Osteocyte (in vitro differentiated cells): ENCODE measurements at places on chromosomes 2 and 18.

DNA sequence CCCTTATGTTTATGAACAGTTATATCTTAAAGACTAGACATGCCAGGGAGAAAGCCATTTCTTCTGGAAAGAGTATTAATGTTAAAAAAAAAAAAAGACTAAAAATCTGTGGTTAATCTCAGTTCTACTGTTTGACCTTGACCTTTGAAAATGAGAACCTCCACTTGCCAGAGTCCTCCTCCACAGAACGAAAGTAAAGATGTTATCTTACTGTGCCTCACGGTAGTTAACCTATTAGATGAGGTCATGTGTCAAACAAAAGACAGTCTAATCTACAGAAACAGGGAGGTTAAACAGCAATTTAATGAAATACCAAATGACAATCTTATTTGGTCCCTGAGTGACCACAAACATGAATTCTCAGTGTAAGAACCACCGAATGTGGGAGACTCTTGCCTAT lies 51.2 kb downstream of the SLC14A2 start:
- DNase-seq, result no peak

DNA sequence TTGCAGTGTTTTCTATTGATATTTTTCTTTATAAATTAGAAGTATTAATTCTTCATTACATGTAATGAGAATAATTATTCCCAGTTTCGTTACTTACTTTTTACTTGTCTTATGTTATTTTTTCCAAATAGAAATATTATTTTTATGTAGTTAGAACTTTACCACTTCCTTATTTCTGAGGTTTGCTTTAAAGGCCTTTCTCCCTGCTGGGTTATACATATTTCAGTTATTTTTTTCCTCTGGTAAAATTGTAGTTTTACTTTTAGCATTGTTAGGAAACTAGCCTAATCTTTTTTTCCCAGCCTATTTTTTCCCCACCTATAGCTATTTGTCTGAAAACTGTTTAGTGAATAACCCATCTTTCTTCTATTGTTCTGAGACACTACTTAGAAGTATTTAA lies 17.1 kb downstream of the RNF144A start:
- DNase-seq, result no peak

DNA sequence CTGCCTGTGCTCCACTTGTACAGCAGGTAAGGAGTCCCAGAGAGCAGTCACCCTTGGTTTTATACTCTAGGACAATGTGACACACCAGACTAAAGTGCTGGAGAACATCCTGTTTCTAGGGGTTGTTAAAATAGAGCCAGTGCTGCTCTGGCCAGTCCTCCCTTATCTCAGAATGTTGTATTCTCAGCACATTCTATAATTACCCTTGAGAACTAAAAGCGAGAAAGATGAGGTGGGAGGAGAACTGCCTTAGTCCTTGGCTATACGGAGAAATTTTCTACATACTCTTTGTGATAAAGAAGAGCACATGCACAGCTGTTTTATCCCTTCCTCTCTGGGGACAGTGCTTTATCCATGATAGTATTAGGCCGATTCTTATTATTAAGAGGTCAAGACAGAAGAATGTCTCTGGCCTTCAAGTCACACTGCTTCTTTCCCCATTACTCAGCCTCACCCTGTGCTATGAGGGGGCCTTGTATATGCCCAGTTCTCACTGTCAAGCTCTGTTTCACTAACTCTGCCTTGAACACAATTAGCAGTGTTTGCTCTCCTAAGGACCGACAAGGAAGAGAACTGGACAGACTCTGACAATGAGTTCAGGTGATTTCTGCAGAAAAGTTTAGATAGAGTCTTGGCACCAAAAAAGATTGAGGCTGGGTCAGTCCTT lies 385.8 kb downstream of the TRIB2 start:
- DNase-seq, result no peak

GRCh38 chr2:45652090-45653031 lies 886 bp downstream of the PRKCE start:
- no peak for DNase-seq

DNA sequence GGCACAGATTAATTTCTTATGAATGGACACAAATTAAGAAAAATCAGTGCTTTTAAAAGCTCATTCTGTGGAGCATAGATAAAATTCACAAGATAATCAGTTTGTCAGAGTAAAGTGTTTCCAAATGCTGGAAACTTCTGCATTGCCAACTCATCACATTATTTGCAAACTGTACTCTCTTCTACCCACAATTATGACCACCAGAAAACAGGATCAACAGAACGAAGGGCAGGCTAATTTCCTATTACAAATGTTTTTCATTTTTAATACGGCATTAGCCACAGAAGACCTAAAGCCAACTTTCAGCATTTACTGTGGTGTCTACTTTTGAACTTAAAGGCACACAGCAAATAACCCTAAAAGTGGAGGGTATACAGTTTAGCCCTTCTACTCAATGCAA lies 6.0 kb downstream of the IRS1 start:
- DNase-seq, result no peak

GRCh38 chr2:39743269-39743776 lies 35.7 kb downstream of the THUMPD2 start:
- DNase-seq, result no peak

DNA sequence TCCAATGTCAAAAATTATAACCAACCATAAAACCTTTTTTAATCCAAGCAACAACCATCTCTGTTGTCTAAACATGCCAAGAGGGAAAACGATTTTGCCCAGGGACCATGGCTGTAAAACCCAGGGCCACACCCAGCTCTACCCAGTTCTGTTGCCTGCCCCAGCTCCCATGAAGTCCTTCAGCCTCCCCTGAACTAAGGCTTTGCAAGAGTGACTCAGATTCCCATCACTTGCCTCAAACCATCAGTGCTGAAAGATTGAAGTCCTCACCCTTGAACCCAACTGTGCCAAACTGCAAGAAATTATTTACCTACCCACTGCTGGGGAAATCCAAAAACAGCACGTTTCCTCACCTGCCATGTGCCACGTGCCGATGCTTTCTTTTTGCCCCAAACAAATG lies 102.5 kb downstream of the TFCP2L1 start:
- no peak for DNase-seq

DNA sequence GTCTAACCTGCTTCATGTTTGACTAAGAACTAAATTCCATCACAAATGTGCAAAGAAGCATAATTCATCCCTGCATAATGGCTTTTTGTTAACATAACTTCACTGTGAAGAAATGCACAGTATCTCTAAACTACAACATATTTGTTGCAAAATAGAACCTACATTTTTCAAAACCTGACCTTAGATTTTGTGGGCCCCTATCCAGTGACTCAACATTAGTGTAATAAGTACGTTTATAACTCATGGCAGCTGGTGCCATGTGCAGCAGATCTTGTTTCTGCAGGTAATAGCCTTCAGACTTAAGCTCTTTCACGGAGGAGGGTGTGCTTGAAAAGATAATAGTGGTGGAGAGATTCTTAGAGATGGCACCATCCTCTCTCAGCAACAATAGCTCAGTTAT lies 28.6 kb upstream of the VWC2L start:
- DNase-seq, result no peak

GRCh38 chr18:25133879-25134278 lies 218.1 kb downstream of the ZNF521 start:
- DNase-seq, result no peak

GRCh38 chr2:48927355-48927754 lies 171.8 kb upstream of the LHCGR start:
- no peak for DNase-seq

- DNase-seq, result no peak
Observed at GRCh38 chr2:119431976-119432850, 559 bp downstream of the TMEM37 start.

GRCh38 chr18:72828601-72829000 lies 39.2 kb downstream of the NETO1 start:
- no peak for DNase-seq

DNA sequence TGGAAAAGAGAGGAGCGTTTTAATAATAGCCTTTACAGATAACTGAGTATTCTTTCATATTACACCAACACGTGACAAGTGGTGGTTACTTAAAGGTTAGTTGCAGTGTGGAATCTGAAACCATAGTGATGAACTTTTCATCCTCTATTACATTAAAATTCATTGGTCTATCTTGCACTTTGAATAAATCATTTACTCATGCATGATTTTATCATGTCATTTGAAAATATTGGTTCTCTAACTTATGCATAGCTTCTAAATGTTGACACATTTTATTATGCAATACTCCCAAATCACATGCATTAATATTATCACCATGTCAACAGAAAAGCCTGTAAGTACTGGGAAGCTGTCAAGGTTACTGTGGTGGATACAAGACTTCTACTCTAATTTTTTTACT lies 1432.2 kb downstream of the LRP1B start:
- no peak for DNase-seq

GRCh38 chr18:47417807-47418206 lies 166.3 kb upstream of the SKOR2 start:
- DNase-seq, result no peak

DNA sequence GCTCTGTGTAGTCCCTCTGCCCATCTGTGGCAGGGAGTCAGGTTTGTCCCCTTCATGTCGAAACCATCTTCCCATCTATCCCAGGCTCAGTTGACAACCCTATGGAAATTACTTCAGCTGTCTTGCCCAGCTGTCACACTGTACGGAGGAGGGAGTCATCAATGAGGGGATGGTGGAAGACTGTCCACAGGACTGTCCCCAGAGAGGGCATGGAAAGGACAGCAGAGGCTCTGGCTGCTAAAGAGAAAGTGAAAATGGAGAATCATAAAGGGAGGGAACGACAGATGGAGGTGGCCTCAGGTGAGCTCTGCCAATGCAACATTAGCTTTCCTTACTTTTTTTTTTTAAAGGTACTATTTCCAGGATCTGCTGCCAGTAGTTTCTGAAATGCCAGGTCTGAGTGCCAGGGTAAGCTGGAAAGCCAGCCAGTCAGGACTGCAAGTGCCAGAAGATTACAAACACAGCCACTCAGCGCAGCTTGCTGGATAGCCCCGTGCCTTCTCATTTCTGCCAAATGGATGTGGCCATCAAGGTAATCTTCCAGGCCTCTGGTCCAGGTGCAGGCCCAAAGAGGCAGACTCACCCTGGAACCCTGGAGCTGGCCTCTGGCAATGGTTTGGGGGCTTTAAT lies 192.8 kb downstream of the AGPS start:
- DNase-seq, result no peak

GRCh38 chr18:79884294-79884962 lies 67.0 kb downstream of the SLC66A2 start:
- DNase-seq, result peak; percentile 83

DNA sequence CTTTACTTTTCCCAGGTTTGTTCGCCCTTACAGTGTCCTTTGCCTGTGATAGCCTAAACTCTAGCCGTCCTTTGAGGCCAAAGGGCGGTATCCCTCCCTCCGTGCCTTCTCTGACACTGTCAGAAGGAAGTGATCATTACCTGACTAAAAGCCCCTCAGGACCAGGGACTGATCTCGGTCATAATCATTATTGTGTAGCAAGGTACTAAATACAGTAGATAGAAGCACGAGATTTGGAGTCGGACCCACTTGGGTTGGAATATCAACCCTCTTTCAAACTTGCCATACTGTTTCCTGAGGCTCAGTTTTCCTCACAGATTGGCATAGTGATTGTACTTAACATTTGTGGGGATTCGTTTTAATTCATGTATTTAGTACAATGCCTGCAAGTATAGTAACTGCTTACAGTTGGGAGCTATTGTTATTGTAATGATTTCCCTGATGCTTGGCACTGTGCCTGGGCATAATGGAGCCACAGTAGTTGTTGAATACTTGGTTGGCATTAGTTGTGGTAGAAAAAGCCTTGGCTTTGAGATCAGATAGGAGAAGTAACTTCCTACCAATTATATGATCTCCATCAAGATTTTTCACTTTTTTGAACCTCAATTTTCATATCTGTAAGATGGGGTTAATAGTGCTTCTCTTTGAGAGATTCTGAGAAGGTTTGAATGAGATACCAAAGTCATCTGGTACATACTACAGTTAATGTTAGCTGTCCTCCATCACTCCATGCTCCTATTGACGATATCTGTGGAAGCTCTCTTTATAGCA lies 836 bp downstream of the STK11IP start:
- DNase-seq, result no peak

DNA sequence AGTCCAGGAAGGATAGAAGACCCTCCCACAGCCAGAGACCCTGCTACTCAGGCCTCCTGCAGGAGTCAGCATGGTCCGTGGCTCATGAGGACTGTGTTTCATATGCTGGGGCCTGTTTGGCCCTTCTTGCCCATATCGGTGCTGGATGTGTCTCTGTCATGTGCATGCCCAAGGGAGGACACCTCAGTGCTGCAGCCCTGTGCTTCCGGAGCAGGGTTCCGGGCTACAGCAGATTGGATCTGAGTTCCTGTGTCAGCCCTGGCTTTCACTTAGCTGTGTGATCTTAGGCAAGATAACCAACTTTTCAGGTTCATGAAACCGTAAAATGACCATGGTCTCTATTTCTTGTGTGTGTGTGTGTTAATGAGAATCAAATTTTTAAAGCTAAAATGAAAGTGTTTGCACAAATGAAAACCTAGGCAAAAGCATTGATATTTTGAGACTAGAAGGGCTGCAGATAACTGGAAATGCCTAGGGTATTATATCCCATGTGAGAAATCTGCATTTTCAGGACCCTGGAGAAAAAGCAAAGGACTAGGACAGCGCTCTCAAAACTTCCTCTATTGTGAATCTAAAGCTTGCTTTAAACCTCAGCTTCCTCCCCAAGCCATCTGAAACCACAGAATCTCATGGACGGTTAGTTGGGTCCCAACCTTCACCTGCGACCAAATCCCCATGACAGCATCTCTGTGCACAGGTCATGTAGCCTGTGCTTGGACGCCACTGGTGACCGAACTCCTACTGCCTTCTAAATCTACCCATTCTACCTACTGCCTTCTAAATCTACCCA lies 58.8 kb upstream of the CAPN13 start:
- DNase-seq, result no peak

DNA sequence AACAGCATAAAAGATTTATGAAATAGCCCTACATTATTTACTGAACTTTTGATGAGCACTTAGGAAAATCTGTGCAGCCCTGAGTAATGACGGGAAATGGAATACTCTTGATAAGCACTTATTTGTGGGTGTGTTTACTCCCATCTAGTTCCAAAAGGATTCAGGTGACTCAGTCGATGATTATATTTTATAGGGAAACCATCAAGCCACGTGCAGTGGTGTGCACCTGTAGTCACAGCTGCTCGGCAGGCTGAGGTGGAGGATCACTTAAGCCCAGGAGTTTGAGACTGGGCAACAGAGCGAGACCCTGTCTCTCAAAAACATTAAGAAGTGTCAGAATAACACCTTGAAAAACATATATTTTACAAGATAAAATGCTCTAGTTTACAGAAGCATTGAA lies 91.9 kb downstream of the CABYR start:
- DNase-seq, result no peak

DNA sequence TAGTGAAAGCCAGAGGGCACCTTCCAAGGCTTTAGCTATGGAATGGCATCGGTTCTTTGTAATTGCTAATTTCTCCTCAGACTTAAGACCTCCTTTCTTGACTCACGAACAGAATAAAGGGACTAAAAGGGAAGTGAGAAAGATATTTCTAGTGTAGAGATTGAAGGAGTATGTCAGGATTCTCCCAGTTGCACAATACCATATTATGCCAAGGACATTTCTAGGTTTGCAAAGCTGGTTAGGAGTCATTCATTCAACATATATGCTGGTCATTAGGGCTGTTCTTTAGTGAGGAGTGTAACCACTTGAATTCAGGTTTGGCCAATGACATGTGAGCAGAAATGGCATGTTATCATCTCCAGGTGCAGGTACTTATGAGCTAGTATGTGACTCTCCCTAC lies 7.4 kb downstream of the REEP1 start:
- DNase-seq, result no peak
